ENCODE measurements at places on chromosomes 1 and 21. TPM values are rescaled to one million over a fixed set of nuclear protein-coding genes. Genes with fewer than 3 reads are reported as not detected.

The KRTAP13-2 gene
- not detected for total RNA-seq

DNA sequence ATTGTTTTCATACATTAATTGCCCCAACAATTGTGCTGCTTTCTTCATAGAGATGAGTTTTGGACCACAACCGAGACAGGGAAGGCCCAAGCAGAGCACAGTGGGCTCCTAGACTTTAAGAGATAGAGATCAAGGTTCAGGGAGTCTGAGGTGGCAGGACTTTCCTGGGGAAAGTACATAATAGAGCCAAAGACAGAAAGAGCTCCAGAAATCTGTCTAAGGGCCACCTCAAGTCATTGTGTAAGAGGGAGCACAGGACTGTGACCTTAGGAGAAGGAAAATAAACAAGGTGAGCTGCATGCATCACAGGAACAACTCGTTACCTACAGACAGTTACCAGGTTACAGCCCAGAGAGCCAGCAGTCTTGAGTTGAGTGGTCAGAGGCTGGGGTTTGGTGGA lies 41.3 kb upstream of the CR2 start:
- DNase-seq: no peak

DNA sequence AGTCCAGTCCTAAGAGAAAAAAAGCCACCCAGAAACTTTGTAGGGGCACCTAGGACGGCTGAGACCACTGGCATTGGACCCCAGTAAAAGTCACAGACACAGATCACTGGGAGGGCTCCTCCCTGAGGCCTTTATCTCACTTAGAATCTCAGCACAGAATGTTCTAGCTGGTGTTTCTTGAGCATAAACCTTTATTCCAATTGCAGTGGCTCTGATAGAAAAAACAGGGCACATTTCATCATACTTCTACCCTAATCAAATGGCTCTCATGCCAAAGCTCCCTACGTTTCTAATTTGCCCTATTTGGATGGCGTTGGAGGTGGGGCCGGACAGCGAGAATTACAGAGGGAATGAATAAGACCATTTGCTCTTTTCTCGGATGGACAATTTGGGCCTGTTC lies 53.8 kb downstream of the NGF start:
- no peak for DNase-seq

DNA sequence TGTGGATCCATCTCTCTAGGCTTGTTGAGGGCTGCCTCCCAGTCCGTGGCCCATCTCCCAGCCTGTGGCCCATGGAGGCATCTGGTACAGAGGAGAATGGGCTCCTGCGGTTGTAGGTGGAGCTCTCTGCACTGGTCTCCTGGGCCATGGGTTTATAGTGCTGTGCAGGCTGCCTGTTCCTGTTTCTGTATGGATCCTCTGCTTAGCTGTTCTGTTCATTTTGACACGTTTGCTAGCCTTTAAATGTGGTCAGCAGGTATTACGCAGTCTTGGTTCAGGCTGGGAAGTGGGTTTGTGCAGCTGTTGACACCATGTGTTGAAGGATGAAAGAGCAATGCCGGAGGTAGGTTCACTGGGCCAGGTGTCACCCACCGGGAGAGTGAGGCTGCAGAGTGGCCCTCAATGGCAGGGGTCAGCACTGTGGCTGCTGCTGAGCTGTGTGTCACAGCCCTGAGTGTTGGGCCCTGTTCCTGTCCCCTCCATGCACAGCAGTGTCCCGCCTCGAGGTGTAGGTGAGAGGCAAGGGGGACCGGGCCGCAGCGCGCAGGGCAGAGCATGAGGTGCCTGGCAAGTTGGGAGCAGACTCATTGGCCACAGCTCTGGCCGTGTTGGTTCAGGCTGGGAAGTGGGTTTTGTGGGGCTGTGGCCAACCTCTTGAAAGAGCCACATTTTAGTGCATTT lies 39.0 kb downstream of the SNAP47 start:
- DNase-seq: no peak

The KRTAP10-4 gene
- not detected for total RNA-seq

GRCh38 chr1:12383786-12384185 lies 154.0 kb downstream of the VPS13D start:
- no peak for DNase-seq

The HTR6 gene
- total RNA-seq: 1.2 TPM

The MAB21L3 gene
- not detected for total RNA-seq

GRCh38 chr1:208834381-208835096 lies 590.4 kb upstream of the PLXNA2 start:
- DNase-seq: no peak

- no peak for DNase-seq
Observed at GRCh38 chr1:20666146-20666545, 5.0 kb upstream of the DDOST start.

The ZFP69 gene
- total RNA-seq: 3.2 TPM

- DNase-seq: no peak
Observed at GRCh38 chr1:38735651-38736161, 123.9 kb downstream of the RRAGC start.

GRCh38 chr1:235077571-235078479 lies 50.8 kb downstream of the TOMM20 start:
- no peak for DNase-seq

The CD2 gene
- 0.44 TPM for total RNA-seq

The OR2T2 gene
- total RNA-seq: not detected

- DNase-seq: no peak
Observed at GRCh38 chr1:205376739-205377138, 20.0 kb upstream of the KLHDC8A start.

- no peak for DNase-seq
Observed at GRCh38 chr1:241542199-241542907, 10.2 kb downstream of the KMO start.

DNA sequence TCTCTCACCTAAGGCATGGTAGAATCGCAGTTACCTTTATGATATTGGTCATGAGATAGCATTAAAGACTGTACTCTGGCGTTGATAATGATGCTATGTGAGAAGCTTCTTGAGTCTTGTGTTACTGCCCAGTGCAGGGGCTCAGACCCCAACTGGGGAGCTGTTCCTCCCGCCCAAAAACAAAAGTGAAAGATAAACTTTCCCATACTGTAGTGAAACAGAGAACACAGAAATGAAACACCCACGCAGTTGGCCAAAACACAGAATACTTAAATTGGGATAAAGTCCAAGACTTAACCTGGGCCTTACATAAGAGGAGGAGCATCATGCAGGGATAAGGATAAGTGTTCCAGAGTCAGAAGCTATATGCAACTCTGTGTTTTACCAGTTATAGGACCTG lies 130.6 kb downstream of the HHIPL2 start:
- DNase-seq: no peak

The CSMD2 gene
- 14.0 TPM for total RNA-seq

DNA sequence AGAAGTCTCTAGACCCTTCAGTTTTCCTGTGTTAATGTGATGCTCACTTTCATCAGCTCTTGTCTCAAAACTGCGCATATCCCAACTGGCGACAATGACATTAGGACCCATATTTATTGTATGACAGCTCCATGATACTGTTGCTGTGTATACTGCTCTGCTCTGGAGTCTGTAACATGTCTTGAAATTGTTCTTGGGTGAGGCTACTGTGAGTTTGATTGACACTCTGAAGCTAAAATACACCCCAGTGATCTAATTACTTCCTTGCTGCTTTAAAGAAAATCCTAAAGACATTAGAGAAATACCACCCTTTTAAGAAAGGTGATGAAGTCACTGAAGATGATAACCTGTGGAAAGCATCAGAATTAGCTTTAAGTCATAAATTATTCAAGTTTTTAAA lies 1046.2 kb downstream of the KCNT2 start:
- no peak for DNase-seq

DNA sequence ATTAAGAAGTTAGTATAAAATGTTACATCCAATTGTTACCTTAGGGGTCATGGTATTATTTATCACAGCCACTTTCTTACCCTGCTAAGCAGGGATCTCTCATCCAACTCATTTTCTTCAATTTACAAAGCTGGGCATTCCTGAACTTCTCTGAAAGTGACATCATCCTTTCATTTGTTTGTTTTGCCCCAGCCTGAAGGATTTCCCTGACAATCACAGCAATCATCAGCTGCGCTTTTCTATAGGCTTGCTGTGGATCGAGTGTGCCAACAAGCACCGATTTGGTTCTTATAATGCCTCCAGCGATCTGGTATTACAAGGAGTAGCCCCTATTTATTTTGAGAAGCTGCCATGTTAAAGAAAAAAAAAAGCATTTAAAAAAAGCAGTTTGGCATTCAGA lies 240.2 kb downstream of the USH2A start:
- DNase-seq: peak; percentile 15

The MLLT11 gene
- 12.7 TPM for total RNA-seq

The NBPF19 gene
- total RNA-seq: 10.1 TPM

GRCh38 chr1:86346388-86346787 lies 49.7 kb downstream of the ODF2L start:
- DNase-seq: no peak

GRCh38 chr1:201268604-201269151 lies 14.6 kb upstream of the PKP1 start:
- DNase-seq: no peak

The FAM3B gene
- 1.4 TPM for total RNA-seq

GRCh38 chr1:12230549-12231275 lies 882 bp downstream of the VPS13D start:
- DNase-seq: peak; percentile 36

DNA sequence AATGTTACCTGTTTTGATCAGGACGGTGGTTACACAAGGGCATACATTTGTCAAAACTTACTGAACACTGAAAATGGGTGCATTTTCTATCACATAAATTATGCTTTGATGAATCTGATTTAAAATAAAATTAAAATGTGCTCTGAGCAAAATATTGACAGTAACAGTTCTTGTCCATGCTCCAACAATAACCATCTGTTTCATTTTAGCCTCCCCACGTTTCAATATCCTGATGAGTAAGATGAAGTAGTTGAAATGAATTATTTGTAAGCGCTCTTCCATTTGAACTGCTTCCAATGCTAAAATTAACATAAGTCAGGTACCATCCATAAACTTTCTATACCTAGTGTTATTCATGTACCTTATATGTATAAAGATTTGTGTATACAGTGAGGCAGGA lies 365.4 kb downstream of the LTN1 start:
- DNase-seq: no peak

GRCh38 chr1:195085196-195085595 lies 1523.0 kb downstream of the KCNT2 start:
- DNase-seq: no peak

DNA sequence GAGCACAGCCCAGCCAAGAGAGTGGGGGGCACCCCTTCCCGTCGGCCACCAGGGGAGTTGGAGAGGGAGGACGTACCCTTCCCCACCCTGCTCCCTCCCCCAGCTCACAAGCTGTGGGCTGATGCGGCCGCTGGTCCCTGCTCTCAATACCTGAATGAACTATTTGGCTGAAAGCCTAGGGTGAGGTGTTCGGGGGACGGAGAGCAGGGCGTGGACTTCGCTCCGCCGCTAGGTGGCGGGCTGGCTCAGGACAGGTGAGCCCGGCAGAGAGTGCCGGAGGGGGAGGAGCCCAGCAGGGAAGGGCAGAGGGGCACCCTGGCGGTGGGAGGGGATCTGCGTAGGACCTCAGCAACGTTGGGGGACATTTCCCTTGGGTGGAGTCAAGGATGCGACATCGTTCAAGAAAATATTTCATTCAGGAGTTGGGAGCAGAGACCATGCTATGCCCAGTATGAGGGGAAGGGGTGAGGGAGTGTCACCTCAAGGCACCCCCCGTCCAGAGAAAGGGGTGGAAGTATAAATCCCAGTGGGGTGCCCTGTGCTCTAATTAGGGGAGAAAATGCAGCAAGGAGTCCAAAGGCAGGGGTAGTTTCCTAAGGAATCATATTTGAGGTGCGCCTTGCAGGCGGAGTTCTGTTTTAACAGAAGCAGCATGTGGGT lies 12.0 kb upstream of the RHBG start:
- DNase-seq: peak; percentile 93

DNA sequence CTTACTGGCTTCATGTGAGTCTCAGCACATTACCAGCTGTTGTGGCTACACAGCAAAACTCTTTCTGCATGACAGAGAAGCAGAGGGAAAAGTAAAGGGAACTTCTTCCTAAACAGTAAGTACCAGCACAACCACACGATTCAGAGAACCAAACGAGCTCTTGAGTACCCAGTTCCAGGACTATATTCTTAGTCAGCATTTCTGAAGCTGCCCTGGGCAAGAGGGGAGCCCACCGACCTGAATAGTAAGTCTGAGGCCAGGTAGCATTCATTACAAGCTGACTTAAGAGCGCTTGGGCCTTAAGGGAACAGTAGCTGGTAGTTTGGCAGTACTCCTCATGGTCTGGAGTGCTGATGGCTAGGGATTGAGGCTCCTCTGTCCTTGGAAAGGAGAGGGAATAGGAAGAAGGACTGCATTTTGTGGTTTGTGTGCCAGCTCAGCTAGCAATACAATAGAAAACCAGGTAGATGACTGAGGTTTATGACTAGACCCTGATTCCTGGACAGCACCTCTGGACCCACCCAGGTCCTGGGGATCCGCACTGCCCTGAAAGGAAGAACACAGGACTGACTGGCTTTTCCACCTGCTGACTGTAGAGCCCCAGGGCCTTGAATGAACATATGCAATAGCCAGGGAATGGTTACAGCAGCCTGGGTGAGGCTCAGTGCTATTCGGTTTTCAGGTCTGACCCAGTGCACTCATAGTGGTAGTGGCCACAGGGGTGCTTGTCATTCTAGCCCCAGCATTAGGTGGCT lies 396.8 kb upstream of the PRMT6 start:
- no peak for DNase-seq

The RIPK4 gene
- 20.1 TPM for total RNA-seq

DNA sequence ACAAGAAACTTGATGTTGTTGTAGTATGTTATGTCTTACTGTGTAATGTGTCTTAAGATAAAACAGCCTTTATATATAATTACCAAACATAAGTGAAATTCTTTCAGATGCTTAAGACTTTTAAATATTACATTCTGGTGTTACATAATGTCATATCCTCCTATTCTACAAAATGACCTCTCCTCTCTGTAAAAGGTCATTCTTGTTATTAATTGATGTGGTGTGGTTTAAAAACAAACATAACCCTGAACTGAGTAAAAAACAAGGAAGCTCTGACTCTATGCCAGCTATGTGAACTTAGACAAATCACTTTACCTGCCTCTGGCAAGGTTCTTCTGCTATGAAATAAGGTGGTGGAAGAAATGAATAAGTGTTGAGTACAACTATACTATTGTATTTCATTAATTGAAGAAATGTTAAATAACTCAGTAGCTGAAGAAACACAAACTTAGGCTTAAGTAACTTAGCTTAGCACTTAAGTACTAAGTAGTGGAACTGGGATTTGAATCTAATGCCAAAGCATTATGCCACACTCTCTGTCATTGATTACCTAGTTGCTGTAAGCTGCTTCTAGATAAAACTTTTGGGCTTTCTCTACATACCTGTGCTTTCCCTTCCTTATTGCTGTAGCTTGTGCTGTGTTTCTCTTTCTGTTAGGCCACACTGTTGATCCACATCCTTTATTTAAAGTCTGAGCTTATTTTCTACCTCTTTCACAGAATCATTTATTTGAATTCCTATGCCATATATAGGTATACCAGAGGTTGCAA lies 859 bp upstream of the ANGPTL1 start:
- DNase-seq: no peak

DNA sequence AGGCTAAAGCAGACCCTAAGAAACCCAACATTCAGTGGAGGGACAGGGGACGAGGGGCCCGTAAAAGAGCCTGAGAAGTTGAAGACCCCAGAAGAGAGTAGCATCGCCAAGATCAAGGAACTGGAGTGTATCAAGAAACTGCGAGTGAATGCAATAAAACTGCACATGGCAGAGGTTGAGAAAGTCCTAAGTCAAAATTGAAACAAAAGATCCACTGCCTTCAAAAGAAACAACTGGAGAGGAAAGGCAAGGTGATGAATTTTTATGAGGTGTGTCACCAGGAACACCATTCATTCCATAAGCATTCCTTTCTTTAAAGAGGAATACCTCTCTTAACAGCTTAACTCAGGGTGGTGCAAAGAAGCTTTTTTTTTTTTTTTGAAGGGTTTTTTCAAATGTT lies 38.3 kb upstream of the ADORA3 start:
- no peak for DNase-seq

- DNase-seq: no peak
Observed at GRCh38 chr1:246537441-246537840, 28.6 kb downstream of the TFB2M start.

All from WTC11 (cell line).